Right renal pelvis (tissue), 4 donors: ENCODE measurements at places on chromosomes 16 and 17. TPM values are rescaled to one million over a fixed set of nuclear protein-coding genes. Genes with fewer than 3 reads are reported as not detected.

ITGB3 gene
- 20.0 TPM for polyA plus RNA-seq

TNK1 gene
- polyA plus RNA-seq: 7.2 TPM

ENPP7 gene
- 2.9 TPM for polyA plus RNA-seq

STAC2 gene
- 3.9 TPM for polyA plus RNA-seq

DOC2A gene
- polyA plus RNA-seq: 2.1 TPM

OTOA gene
- 0.07 TPM for polyA plus RNA-seq

- no peak for DNase-seq
Measured at GRCh38 chr16:28891964-28892890, 13.9 kb downstream of the ATP2A1 start.

DNA sequence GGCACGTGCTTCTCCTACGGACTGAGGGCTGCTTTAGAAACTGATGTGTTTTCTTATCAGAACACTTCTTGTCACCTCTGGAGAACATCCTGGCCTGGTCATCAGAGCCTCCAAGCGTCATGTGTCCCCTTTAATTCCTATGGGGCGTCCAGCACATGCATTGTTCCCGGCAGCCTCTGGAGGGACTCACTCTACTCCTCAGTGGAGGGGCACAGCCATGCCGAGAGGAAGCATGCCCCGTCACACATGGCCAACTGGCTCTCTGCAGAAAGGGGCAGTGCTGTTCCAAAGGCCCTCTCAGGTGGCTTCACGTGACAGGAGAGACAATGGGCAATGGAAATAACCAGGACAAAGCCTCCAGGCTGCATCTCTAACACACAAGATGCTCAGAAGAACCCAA, 31.8 kb downstream of the CDRT15L2 start:
- DNase-seq: no peak

DNA sequence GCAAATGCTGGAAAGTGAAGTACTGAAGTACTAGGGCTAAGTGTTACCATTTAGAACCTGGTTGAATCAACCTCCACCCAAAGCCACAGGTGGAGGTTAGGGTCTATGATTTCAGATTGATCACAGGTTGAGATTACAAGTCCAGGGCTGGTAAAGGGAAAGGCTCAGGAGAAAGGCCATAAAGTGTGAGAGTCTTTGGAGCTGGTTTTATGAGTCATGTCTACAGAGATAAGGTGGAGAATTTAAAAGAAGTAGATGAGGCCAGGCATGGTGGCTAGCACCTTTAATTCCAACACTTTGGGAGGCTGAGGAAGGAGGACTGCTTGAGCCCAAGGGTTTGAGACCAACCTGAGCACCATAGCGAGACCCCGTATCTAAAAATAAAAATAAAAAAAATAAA, 221.7 kb upstream of the CDH11 start:
- DNase-seq: no peak

DNA sequence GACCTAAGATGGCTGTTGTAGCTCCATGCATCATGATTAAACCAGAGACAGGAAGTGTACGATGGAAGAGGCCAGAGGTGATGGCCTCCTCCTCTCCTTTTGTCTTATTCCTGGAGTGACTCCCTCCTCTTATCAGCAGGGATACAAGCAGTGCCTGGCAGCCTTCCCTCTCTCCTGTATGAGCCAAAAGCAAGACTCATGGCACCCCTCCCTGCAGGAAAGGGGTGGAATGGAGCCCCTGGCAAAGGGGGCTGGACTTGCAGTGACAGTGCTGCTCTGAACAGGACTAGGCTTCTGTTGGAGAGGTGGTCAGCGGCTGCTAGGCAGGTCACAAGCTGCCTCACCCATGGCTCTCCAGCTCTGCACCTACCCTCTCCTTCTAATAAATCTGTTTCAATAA, 8.4 kb downstream of the TXNL4B start:
- no peak for DNase-seq

DNA sequence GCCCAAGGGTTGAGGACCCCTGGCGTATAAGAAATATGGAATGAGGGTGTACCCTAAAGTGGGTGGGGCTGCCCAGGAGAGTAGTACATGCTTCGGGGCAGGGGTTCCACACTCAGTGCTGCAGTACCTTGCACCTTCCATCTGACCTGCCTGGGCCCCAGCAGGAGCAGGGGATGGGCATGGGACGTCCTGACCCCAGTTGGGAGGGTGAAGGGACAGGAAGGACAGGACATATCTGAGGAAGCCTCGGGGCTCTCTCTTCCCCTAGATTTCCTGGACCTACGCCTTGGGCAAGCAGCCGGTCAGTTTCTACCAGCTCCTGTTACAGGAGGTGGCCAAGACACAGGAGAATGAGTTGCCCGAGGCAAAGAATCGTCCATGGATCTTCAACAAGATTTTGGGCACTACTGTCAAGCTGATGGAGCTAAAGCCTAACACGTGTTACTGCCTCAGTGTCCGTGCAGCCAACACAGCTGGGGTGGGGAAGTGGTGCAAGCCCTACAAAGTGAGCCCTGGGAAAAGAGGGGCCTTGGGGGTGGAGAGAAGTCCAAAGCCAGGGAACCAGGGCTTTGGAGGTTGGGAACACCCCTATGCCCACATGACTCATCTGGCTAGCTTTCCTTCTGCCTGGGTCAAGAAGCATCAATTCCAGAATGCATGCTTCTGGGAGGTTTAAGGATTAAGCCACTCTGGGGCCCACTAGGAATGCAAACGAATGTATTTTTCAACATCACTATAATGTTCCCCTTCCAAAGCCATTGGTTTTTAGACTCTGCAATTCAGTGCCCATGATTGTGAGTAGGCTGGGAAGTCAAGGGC, 7.9 kb downstream of the FNDC8 start:
- DNase-seq: no peak

GRCh38 chr17:10875430-10875851, 37.6 kb upstream of the PIRT start:
- DNase-seq: peak; percentile 59

GRCh38 chr16:23061669-23062068, 87.6 kb downstream of the USP31 start:
- no peak for DNase-seq

GRCh38 chr16:31458073-31458843, 1.0 kb upstream of the ARMC5 start:
- DNase-seq: no peak

DNA sequence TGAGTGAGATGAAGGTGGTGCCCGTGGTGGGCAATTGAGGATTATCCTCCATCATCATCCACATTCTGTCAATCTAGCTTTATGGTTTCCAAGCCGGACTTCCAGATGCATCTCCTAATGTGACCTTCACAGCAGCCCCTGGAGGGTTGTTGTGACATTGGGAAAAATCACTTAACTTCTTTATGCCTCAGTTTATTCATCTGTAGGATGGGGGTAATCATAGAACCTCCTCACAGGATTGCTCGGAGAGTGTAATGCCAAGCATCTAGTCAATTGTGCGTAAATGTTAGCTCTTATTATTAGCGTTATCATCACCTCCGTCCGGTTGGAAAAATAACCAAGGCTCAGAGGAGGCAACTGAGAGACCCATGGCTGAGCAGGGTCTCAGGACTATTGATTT, 214.0 kb downstream of the CCDC182 start:
- no peak for DNase-seq

- no peak for DNase-seq
Measured at GRCh38 chr17:68297195-68297594, 5.9 kb downstream of the ARSG start.

GRCh38 chr16:49545741-49546448, 172.3 kb downstream of the C16orf78 start:
- no peak for DNase-seq

DNA sequence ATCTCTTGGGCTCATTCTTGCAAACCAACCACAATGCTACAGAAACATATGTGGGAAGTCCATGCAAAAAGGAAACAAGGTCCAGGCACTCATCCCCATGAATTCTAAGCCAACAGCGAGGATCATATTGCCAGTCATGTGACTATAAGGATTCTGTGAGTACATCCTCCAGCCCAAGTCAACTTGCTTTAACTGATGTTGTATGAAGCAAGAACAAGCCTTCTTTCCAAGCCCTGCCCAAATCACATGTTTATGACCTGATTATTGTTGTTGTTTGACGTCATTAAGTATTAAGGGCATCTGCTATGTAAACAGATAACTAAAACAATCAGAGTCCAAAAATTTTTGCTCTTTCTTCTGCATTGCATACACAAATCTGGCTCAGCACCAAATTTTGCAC, 78.2 kb upstream of the MON1B start:
- DNase-seq: no peak

DNA sequence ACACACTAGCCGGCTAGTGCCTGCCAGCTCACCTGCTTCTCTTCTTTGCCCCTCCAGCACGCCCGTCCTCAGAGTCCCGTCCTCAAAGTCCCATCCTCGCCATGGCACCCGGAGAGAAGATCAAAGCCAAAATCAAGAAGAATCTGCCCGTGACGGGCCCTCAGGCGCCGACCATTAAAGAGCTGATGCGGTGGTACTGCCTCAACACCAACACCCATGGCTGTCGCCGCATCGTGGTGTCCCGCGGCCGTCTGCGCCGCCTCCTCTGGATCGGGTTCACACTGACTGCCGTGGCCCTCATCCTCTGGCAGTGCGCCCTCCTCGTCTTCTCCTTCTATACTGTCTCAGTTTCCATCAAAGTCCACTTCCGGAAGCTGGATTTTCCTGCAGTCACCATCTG, 3.6 kb downstream of the SCNN1G start:
- no peak for DNase-seq

DNA sequence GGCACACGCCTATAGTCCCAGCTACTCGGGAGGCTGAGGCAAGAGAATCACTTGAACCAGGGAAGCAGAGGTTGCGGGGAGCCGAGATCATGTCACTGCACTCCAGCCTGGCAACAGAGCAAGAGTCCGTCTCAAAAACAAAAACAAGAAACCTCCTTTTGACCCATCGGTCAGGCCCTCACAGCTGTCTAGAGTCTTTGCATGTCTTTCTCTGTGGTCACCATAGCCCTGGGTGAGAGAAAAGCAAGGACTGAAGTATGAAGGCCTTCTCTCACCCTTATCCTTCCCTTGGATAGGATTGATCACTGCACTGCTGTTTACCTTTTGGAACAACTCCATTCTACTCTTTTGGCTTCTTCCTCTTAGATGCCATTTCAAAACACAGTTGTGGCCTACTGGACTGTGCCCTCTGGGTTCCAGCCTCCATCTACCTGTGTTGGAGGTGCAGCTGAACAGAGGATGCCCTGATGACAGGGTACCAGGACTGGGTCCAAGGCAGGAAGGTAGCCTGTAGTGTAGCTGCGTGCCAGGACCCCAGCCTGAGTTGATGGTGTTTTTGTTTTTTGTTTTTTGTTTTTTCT, 37.1 kb downstream of the LDHD start:
- DNase-seq: no peak

- DNase-seq: no peak
Measured at GRCh38 chr17:60110586-60110985, 31.9 kb upstream of the HEATR6 start.

GRCh38 chr17:57493171-57493570, 236.8 kb downstream of the MSI2 start:
- DNase-seq: no peak
